ENCODE measurements at places on chromosomes 5 and 9.
A peak's percentile ranks its signal among the peaks of the same experiment; 100 is the strongest.

DNA sequence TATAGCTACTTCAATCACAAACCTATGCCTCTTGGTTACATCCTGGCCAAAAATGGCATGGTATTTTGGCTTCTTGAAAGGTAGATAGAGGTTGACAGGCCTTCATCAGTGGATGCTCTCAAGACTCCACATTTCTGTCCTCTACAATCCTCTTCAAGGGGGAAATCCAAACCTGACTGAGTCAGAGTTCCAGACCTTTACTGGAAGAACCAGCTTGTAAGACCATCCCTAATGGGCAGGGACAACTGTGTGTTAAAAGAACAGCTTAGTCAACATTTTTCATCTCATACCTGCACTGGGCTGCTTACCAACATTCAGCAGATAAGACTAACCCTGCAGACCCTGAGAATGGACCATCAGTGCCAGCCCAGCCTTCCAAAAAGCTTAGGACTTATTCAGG is 155.7 kb downstream of the CDK5RAP2 start:
- no peak for DNase-seq

DNA sequence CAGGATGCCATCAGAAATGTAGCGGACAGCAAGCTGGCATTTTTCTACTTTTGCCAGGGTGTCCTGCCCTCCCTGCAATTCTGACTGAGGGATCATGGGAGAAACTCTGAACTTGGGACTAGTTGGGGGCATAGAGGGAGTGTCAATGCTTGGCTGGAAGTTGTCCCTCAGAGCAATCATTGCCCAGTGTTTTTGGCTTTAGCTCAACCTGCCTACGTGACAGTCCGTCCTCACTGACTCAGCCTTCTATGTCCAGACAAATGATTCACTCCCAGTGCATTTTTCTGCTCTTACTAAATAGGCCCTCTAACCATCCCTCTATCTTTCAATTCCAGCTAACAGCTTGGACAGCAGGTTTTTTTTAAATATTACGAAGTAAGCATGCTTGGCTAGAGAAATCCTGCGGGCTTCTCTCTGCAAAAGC is 627.4 kb downstream of the TLR4 start:
- peak; percentile 65 for DNase-seq

- no peak for DNase-seq
Measured at GRCh38 chr9:128383007-128383753, 12.0 kb downstream of the URM1 start.

DNA sequence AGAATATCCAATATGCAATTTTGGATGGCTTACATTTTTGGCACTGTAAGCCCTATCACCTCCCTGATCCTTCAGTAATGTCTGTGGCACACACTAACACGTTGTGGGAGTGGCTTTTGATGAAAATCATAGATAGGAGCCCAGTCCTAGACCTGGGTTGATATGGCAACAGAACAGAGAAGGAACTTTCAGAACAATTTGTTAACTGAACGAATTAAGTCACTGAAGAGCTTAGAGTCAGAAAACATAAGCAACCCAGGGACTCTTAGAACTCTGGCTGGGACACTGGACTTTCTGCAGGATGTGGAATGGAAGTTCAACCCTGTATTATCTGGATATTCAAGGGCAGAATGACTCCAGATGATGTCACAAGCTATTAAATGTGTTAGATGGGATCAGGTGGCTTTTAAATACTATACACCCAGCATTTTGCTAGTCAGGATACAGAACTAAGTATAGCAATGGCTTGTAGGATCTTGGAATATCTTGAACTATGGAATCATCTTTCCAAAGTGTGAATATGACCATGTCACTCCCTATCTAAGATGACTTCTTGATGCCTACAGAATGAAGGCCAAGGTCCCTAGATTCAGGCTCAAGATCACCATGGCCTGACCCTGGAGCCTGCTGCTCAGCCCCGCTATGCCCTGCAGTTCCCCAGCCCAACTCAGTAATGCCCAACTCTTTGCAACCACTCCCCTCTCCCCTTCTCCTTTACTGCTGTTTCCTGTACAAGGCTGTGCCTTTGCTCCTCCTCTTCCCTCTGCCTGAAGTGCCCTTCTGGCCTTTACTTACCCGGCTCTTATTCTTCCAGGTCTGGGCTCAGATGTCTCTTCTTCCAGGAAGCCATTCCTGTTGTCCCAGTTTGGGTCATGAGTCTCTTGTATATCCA is 42.8 kb downstream of the VLDLR start:
- DNase-seq, result no peak

DNA sequence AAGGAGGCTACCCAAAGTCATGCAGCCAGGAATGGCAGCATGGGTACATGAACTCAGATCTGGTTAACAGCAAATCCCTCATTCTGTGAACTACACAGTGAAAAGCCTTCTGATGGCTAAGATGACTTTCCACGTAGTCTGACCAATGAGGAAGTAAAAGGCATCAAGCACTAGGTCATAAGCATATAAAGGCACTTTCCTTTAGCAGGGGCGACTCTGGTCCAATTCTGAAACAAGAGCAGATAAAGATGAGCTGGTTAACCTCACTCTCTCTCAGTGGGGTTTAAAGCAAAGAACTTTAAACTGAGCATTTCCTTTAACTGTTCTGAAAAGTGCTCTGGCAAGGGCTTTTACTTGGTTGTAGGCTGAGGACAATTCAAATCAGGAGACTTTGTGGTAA is 21.1 kb downstream of the PSMB7 start:
- no peak for DNase-seq

DNA sequence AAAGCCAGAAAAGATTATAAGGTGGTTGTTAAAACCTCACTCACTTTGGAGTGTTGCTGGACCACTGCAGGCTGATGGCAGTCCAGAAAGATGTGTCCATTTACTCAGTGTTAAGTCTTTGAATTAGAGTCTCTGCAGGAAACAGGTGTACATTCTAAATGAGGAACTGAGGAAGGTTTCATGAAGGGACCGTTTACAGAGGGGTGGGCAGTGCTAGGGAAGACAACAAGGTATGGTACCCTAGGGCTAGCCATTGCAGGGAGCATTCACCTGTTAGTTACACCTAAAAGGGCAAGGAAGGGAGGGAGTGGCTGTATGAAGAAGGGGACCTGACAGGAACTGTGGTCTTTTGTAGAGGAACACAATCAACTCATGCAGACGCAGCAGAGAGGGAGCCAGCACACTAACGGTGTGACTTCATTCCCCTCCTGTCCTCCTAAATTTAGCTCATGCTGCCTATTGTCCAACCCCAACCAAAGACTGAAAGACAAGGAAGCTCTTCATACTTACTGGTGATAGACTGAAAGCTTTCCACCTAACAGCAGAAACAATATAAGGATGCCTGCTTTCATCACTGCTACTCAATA is 32.2 kb upstream of the PAX5 start:
- DNase-seq, result no peak

GRCh38 chr5:139453683-139454567 is 8.6 kb downstream of the ECSCR start:
- no peak for DNase-seq

GRCh38 chr5:68383888-68384310 is 168.3 kb downstream of the PIK3R1 start:
- no peak for DNase-seq

- DNase-seq, result peak; percentile 74
Measured at GRCh38 chr5:78360924-78361630, 660 bp downstream of the SCAMP1 start.

DNA sequence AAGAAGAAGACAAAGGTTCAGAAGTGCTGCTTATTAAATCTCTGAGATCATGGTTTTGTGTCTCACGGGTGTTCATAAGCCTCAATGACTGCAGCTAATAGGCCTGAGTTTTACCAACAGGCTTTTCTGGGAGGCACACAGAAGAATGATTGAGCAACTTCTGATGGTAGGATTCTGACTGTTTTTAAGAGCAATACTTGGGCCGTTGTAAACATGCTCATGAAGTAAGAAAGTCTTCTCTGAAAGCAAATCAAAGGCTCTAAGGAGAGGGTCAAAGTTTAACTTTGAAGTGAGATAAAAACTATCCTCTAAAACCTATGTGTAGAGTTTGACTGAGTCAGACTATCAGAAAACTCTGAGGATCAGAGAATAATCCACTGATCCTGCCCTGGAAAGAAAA is 390.9 kb upstream of the DAB2 start:
- no peak for DNase-seq

DNA sequence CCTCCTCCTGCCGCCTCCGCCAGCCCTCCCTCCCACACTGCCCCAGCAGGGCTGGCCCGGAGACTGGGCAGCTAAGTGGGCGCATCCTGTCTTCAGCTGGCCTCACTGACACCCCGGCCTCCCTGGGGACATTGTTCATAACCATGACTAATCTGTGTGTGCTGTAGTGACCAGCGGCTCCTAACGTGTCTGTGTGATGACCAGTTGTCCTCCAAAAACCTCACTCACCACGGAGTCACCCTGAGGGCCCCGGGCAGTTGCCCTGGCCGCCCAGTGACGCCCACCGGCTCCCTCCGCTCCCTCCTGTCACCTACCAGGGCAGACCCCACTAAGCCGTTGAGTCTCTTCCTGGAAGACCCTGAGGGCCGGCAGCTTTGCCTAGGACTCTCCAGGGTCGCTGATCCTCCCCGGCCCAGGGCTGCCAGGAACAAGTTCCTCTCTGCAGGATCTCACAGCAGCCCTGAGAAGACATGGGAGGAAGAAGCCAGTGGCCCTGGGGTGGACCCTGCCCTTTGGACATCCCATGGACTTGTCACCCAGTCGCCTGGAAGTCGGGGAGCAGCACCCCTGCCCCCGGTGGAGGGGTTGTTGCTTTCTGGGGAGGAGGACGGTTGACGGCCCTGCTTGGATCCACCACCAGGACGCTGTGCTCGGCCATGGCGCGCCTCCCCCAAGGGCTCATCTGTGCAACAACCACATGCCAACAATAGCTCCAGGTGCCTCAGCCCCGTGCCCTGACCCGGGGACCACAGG is 110.2 kb upstream of the LMX1B start:
- DNase-seq, result peak; percentile 70

GRCh38 chr5:63811961-63812360 is 150.3 kb downstream of the HTR1A start:
- no peak for DNase-seq

DNA sequence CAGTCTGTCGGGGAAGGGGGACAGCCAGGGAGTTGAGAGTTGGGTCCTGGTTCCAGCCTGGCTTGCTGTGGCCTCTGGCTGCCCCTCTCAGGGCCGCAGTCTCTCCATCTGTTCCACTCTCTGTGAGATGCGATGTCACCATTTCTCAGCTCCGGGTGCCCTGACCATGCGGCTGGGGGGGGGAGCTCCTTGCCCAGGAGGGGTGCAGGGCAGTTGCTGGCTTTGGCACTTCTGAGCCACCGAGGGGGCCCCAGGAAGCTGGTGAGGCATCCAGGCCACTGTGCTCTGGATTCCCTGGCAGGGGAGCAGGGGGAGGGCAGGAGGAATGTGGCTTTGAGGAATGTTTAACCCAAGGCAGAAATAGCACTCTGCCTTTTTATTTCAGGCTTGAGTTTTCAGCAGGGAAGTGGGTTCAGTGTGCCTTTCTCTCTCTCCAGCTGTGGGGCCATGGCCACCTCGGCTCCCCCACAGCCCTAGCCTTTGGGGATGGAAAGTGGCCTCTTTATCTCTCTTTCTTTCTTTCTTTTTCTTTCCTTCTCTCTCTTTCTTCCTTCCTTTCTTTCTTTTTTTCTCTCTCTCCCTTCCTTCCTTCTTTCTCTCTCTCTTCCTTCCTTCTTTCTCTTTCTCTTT is 11.0 kb downstream of the NCS1 start:
- DNase-seq, result no peak

DNA sequence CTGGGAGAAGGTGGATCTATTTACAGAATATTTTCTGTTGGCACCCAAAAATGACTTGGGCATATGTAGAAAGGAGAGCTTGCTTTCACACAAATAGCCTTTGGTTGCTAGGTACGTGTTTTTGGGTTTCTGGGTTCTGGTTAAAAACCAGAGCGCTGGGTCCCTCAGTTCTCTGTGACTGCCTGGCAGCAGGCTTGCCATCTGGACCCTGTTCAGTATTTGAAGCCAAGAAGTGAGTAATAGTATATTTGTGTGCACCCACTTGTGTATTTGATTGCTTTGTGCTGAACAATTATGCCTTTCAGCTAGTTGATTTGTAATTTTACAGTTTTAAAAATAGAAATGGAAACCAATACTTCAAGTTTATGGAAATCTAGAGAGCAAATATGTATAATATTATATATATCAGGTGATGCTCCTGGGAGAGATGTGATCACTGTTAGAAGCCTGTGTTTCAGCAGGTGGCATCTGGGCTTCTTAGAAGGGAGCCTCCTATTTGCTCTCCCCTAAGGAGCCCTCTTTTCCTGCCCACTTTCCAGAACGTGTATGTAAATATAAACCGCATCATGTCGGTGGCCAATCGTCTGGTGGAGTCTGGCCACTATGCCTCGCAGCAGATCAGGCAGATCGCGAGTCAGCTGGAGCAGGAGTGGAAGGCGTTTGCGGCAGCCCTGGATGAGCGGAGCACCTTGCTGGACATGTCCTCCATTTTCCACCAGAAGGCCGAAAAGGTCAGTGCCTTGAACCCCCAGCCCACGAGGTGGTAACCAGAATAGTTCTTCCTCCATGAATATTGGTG is 153.6 kb downstream of the TRIO start:
- DNase-seq, result no peak

GRCh38 chr5:172421-172820 is 18.9 kb upstream of the LRRC14B start:
- no peak for DNase-seq

DNA sequence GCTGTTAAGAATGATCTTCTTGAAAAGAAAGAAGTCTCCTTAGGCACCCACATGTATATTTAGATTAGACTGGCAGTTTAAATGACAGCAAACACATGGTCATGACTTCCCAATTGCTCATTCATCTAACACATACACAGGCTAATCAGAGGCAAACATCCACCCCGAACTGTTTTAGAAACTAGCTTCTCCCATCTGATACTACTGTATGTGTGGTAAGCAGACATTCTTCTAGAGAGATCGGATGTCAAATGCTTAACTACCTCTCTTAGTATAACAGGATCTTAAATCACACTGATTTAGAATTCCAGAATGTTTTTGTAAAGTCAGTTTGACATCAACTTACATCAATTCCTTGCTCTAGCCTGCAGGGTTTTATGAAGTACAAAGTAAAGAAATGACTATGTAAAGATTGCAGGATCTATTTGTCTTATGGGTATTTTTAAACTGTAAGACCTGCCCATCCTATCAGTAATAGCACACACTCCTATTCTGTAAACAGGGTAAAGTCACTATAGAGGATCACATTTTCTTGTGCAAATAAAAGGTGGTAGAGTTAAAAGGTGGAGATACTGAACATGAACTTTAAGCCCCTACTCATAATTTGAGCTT is 239.7 kb downstream of the MLLT3 start:
- no peak for DNase-seq

DNA sequence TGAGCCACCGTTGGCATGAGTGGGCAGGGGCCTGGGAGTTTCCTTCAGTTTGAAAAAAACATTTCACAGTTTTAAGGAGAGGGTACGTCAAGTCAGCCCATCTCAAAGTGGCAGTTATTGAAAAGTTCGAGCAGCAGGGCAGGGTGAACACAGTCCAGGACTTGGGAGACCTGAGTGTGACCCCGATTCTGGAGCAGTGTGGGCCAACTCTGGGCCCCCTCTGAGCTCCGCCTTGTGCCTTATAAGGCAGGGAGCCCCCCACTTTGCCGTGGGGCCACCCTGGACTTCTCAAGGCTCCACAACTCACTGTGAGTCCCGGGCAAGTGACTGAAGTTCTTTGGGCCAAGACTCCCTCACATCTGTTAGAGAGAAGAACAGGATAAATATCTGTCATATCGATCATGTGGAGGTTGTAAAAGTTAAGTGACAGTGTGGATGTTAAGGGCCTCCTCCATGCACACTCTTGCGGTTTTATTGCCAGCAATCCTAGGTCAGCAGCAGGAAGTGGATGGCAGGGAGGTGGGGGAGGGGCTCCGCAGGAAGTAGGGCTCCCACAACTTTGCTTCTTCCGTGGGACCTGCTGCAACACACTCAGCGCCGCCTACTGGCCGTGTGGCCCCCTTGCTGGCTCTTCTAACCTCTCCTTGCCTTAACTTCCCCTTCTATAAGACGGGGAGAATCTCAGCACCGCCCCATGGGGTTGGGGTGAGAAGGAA is 38.4 kb downstream of the HRH2 start:
- DNase-seq, result peak; percentile 59

Measured in RKO (cell line).